ENCODE measurements at places on chromosomes 12 and 14.

DNA sequence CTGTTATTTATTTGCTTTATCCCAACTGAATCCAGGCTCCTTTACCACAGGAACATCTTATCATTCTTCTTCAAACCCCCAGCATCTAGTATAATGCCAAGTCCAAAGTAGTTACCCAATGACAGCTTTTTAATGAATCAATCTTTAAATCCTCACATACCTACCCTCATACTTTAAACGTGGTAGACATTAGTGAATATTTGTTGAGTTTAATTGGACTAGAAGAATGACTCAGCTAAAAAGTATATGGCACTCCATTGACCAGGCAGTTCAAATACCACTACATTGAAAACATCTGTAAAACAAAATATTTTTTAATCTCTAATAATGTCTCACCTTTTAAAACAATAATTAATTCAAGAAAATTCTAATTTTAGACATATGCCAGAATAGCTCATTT, 98.1 kb downstream of the ZFC3H1 start:
- DNase-seq, result no peak

GRCh38 chr12:11969437-11970154, 101.1 kb upstream of the BCL2L14 start:
- DNase-seq, result no peak

- no peak for DNase-seq
These were observed 172.5 kb upstream of the FOXN3 start for GRCh38 chr14:89589400-89590118.

DNA sequence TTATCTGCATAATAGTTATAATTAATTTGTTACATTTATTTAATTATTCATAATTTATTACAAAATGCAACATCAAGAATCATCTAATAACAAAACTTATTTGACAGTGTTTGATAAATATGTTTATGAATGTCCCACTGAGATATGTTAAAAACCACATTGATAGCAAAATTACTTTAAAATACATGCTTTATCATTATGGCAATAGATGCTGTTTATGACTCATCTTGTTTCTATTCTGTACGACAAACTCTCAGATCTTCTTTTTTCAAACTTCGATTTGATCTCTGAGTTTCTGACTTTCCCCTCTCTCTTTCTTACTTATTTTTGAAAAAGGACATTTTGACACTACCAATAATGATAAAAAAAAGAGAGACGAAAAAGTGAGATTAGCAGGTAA, 56.8 kb upstream of the LRRK2 start:
- DNase-seq, result no peak

GRCh38 chr12:114361992-114362391, 44.0 kb downstream of the TBX5 start:
- no peak for DNase-seq

DNA sequence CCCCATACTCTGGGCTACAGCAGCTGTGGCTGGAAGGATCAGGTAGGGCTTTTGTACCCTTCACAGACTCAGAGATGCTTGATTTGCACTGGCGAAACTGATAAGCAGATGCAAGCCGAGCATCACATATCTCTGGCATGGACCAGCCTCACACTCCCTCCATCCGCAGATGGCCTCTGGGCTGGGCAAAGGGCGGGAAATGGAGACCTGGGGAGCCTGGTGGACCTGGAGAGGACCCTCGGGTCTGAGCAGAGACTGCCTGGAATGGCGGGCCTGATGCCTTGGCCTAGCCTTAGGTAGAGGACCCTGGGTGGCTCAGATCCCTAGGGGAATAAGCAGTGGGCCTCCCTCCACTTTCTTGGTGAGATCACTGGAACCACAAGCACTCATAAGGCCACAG, 53.2 kb downstream of the GALNT16 start:
- no peak for DNase-seq

- DNase-seq, result no peak
These were observed 42.5 kb downstream of the TSPAN11 start for GRCh38 chr12:30969006-30969405.

- no peak for DNase-seq
These were observed 9.2 kb downstream of the CD69 start for GRCh38 chr12:9751204-9752144.

GRCh38 chr12:45708363-45708762, 21.1 kb upstream of the ARID2 start:
- DNase-seq, result no peak

DNA sequence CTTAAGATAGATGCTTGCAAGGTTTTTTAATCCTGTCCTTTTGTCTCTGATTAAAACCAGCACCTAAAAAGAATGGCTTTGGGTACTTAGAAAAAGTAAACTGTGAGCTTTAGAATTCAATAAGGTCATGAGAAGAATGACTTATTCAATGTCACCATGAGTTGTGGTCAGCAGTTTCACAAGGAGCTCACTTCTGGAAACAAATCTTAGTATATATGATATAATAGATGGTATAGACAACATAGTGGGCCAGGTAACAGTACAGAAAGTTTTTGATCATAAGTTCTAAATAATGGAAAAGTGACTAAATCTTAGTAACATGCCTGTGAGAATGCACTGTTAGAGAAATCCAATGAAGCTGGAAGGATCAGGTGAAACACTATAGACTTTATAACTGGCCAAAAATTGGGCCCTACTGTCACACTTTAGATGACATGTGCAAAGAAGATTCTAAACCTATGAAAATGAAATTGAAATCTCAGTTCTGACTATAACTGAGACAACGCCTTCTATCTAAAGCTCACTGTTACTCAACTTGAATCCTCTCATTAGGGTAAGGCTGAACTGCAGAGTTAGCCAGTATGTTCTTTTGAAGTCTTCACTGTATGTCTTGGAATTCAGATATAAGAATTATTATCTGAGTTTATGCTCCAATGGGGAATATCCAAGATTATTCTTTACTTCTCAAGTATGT, 42.4 kb upstream of the RAD51AP1 start:
- DNase-seq, result no peak

- DNase-seq, result no peak
These were observed 276.5 kb upstream of the AMIGO2 start for GRCh38 chr12:47356129-47356700.

DNA sequence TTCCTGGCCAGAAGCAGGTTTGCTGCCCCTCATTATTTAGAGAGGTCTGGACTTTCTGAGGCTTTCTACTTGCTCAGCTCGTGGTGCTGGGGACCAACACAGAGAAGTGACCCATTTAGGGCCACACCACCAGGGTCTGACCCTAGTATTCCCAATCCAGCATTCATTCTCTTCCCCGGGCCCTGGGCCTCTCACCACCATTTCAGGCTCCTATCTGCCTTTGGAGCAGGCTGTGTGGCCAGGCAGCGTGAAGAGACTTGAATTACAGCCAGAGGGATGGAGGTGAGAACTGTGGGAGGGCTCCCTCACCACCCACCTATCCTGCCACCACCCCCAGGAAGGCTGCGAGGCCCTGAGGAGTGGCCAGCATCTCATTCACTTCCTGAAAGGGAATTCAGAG, 24.6 kb downstream of the FAM222A start:
- DNase-seq, result no peak

- no peak for DNase-seq
These were observed 80.3 kb downstream of the SLC8A3 start for GRCh38 chr14:70108419-70108818.

- no peak for DNase-seq
These were observed 31.1 kb downstream of the PITPNM2 start for GRCh38 chr12:123119808-123120207.

DNA sequence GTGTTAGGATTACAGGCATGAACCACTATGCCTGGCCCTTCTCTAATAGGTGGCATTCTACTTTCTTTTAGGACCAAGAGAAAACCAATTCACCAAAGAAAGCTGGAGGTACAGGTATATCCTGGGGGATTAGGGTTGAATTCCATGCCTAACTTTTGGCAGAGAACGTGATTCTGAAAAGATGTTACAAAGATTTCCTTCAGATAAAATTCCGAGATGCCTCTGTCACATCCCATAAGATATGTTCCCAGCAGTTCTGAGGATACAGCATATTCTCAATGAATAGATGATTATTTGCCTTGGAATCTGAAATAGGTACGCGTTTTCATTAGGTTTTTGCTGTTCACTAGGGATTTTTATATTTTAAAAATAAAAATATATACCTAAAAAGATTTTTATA, 111.9 kb upstream of the KRAS start:
- DNase-seq, result no peak

- peak; percentile 42 for DNase-seq
These were observed 16.0 kb upstream of the HIP1R start for GRCh38 chr12:122819209-122819785.

GRCh38 chr12:59719701-59720100, 123.9 kb downstream of the SLC16A7 start:
- no peak for DNase-seq

DNA sequence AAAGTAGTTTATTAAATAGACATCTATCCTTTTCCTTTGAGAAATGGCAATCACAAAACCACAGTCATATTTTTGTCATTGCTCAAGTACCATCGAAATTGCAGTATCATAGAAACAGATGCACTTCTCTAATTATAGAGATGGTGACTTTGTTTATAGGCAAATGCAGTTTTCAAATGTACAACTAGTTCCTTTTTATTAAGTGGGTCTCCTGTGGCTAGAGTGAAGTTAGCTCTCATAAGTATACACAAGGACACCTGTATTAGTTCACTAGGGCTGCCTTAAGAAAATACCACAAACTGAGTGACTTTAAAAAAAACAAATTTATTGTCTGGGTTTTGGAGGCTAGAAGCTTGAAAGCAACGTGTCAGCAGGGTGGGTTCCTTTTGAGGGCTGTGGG, 62.8 kb downstream of the OTOGL start:
- DNase-seq, result no peak

- DNase-seq, result no peak
These were observed 9.8 kb downstream of the GALNT4 start for GRCh38 chr12:89514751-89515150.

DNA sequence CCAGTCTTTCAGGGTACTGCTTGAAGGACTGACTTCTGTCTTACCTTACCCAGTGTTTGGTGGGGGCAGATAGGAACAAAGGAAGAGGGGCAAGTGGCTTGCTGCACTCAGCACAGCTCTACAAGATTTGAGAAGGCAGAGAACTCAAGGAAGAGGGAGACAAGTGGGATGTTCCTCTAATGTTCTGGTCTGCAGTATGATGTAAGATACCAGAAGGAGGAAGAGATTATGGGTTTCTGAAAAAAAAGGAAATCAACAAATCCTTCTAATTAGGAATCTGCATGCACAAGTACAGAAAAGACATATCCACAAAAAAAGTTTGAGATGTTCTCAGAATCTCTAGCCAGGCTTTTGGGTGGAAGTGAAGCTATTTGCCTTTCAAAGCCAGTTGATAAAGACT, 37.1 kb downstream of the USP15 start:
- DNase-seq, result no peak

Measured in NCI-H446 treated with DMSO at 0.1 percent for 48 hours (cell line).